ENCODE measurements at places on chromosomes 7 and 10.

GRCh38 chr10:54837479-54837878, 36.4 kb upstream of the PCDH15 start:
- DNase-seq = no peak

DNA sequence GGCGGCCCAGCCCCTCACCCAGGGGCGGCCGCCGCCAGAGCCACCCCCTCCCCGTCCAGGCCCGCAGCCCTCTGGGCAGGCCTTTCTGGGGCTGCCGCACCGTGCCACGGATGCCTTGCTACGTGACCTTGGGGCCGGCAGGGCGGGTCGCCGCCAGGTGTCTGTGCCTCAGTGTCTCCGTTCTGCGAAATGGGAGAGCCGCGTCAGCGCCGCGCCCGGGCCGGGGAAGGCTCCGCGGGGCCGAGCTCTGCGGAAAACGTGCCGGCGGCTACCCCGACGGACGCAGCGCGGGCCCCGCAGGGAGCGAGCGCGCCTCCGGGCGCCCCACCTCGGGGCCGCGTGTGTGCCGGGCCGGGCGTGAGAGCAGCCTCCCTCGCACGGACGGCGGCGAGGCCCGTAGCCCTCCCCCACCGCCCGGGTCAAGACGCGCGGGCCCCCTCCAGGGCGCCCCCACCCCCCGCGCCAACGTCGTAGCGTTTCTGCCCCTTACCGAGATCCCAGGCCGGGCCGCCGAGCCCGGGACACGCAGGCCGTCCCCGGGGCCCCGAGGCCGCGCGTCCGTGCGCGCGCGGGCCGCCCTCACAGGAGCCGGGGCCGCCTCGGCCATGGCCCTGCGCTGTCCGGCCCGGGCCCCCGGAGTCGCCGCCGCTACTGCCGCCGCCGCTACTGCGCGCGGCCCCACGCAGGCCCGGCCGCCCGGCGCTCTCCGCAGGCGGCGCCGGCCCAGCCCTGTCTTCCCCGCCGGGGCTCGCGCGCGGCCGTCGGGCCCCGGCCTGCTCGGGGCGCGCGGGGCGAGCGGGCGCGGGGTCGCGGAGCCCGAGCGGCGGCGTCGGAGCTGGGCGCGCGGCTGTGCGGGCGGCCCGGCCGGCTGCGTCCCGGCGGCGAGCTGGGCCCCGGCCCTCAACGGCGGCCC, 1.1 kb downstream of the ZNF777 start:
- DNase-seq = no peak

GRCh38 chr10:2619472-2619871, 447.9 kb upstream of the PFKP start:
- no peak for DNase-seq

DNA sequence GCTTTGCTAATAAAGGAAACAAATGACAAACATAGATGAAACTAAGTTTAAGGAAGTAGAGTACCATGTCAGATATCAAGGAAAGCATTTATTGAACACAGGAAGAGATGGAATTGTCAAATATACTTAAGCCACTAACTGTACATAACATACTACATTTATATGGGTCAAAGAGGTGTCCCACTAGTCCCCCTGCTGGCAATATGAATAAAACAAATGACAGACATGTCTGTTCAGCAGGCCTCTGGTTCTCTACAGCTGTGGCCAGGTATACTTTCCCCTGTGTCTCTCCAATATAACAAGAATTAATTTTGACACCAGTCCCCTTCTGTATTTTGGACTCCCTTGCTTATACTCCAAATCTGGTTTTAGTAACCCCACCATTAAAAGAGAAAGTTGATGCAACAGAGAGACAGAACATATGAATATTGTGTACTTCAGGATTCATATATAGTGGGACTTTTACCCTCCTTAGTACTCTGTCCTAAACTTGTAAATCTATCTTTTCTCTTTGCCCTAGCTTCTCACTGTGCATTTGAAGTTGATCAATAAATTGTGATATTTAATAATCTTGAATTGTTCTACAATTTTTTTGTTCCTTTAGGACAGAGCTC, 42.9 kb downstream of the CD36 start:
- no peak for DNase-seq

- DNase-seq = no peak
Measured at GRCh38 chr7:149196705-149197171, 1.4 kb downstream of the ZNF282 start.

GRCh38 chr10:18875477-18875876, 173.1 kb upstream of the MALRD1 start:
- no peak for DNase-seq

DNA sequence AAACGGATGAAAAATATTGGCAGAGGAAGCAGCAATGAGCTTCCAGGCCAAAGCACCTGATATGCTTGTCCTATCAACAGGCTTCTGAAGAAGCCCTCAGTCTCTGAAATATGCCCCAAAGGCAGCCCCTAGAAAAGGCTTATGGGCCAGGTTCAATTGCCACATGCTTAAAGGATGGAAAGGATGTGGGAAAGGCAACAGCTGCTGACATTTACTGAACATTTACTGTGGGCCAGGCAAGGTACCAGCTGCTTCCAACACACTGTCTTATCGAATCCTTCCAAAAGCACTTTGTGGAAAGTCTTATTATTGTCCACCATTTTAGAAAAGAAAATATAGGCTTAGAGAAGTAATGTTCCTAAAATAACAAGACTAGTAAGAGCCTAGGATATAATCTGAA, 56.5 kb downstream of the DOCK4 start:
- no peak for DNase-seq

DNA sequence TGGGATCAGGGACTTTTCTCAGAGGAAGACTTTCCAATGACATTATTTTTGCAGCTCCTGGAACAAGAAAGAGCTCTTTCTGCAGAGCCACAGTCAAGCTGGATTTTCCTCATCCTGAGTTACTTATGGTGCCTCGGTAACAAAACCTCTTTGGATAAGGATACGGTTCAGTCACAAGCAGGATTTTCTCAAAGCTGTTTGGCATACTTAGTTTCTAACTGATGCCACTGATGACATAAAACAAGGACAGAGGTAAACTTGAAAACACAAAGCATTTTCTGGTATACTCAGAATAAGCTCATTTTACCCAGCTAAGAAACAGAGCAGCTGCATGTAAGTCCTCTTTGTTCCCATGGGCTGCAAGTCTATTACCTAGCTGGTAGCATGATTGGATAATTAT, 340.9 kb upstream of the MEOX2 start:
- no peak for DNase-seq

- no peak for DNase-seq
Measured at GRCh38 chr10:67086327-67087134, 160.7 kb downstream of the LRRTM3 start.

DNA sequence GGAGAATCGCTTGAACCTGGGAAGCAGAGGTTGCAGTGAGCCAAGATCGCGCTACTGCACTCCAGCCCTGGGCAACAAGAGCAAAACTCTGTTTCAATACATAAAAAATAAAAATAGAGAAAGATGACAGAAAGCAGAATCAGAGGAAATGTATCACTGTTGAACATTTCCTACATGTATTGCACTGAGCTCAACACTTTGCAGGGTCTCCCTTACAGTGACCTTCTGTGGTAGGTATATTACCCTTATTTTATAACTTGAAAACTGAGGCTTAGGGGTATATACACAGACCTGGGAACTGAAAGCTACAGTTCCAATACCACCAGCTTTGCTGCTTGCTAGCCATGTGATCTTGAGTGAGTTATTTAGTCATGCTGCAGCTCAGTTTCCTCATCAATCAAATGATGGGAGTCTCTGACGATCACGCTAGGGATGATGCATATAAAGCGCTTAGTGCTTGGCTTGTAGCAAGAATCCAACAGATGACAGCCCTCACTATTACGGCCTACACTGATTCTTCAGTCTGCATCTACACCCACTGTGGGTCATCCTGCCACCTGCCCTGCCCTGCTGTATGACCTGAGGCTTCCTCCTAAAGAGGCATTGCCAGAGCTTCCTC, 99.0 kb downstream of the PDE1C start:
- DNase-seq = no peak

DNA sequence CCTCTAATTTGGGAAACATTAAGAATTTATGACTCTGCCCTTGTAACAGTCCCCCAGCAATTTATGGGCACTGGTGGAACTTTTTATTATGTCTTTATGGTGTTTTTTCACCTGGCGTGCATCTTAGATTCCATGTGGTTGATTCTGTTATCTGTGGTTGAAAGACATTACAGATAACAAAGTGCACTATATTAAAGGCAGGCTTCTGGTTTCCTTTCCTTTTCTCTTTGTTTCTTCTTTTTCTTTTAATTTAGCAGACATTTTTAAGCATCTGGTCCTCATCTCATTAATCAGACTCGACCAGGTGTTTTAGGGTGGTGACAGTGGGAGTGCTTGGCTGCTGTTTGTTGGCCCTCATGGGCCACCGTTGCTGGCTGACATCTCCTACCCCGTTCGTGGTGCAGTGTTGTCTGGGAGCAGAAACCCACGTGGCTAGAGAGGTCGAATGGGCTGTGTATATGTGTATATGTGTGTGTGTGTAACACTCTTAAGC, 77.4 kb downstream of the LRMDA start:
- DNase-seq = no peak

- peak; percentile 11 for DNase-seq
Measured at GRCh38 chr7:18087026-18087686, 59.5 kb upstream of the PRPS1L1 start.

GRCh38 chr7:31007634-31008033, 43.9 kb downstream of the GHRHR start:
- DNase-seq = no peak

DNA sequence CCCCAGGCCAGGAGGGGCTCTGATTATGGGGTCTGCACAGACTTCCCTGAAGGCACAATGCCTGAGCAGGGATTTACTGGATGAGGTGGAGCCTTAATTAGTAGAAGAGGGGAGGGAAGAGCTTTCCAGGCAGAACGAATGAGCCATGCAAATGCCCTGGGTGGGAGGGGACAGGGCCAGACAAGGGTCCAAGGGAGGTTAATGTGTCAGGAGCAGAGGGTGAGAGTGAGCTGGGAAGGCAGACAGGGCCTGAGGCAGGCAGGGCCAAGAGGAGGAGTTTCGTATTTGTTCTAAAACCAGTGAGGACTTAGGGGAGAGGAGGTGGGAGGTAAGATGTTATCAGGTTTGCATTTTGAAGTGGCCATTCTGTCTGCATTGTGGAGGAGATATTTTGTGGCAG, 65.3 kb downstream of the NPY start:
- DNase-seq = no peak

GRCh38 chr7:131327049-131327625, 539 bp upstream of the MKLN1 start:
- no peak for DNase-seq

DNA sequence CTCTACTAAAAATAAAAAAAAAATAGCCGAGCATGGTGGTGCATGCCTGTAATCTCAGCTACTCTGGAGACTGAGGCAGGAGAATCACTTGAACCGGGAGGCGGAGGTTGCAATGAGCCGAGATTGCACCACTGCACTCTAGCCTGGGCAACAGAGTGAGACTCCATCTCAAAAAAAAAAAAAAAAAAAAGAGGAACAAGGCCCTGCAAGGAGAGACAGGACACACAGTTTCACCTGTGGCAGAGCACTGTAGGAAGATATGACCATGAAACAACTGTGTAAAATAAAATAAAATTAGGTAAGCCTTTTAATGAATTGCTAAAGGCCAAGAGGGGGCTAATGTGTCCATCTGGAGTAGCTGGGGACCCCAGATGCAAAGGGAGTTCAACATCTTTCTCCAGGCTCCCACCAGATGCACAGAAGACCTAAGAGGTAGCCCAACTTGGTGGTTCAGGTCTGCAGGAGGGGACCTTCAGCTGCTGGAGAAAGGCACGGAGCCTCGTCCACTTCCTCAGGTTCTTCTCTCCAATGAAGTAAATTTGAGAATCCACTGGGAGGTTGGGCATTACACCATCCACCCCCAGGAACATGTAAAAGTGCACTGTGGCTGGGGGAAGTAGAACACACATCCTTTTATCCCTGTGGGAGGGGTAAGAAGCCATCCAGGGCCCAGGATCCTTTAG, 12.7 kb downstream of the PPIF start:
- no peak for DNase-seq

GRCh38 chr7:105268511-105269392, 120.0 kb downstream of the SRPK2 start:
- no peak for DNase-seq

- no peak for DNase-seq
Measured at GRCh38 chr7:124201768-124202349, 169.0 kb upstream of the TMEM229A start.

DNA sequence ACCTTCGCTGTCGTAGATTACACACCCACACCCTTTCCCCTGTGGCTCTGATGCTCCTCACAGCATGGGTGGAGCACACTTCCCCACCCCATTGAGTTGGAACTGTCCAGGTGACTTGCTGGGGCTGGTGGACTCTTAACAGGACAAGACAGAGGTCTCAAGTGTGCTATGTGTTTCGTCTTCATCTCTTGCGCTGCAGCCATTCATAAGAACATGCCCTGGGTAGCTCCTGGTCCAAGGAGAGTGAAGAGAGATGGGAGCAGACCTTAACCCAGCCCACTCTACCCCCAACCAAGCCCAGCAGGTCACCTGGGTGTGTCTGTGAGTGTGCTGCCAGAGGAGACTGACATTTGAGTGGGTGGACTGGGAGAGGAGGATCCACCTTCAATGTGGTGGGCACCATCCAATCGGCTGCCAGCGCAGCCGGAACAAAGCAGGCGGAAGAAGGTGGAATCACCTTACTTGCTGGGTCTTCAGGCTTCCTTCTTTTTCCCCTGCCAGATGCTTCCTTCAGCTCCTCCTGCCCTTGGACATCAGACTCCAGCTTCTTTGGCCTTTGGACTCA, 112.4 kb downstream of the HTR5A start:
- DNase-seq = no peak

- DNase-seq = no peak
Measured at GRCh38 chr7:26910221-26910620, 45.8 kb upstream of the SKAP2 start.

DNA sequence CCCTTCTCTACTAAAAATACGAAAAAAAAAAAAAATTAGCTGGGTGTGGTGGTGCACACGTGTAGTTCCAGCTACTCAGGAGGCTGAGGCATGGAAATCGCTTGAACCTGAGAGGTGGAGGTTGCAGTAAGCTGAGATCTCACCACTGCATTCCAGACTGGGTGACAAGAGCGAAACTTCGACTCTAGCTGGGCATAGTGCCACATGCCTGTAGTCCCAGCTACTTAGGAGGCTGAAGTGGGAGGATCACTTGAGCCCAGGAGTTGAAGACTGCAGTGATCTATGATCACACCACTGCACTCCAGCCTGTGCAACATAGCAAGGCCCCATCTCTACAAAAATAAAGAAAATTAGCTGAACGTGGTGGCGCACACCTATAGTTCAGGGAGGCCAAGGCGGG, 1.2 kb upstream of the SPACDR start:
- DNase-seq = no peak

Measured in amygdala (tissue), 56 donors.